ENCODE measurements at places on chromosomes 12 and 14.

GRCh38 chr14:23883684-23884540, 69.7 kb upstream of the DHRS4 start:
- no peak for DNase-seq

- DNase-seq = no peak
Measured at GRCh38 chr14:68458840-68459469, 333.9 kb downstream of the ZFP36L1 start.

DNA sequence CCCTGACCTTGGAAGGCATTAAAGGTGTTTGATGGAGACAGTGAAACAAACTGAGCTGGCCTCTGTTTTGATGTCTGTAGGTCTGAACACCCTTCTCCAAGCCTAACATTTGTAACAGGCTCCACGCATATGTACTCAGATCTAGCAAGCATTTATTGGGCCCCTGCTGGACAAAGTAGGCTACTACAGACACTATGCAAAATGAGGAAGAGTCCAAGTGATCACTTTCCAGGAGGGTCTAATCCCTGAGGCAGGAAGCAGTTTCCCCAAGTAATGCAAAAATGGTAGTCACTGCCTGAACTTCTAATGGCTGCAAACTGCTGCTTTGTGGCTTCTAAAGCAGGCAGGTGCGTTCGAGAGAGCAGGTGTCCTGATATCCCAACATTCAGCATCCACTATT, 405.8 kb downstream of the MED13L start:
- DNase-seq = no peak

GRCh38 chr14:24713404-24713803, 79.4 kb upstream of the GZMB start:
- no peak for DNase-seq

- DNase-seq = no peak
Measured at GRCh38 chr14:69648480-69649451, 37.4 kb downstream of the SUSD6 start.

DNA sequence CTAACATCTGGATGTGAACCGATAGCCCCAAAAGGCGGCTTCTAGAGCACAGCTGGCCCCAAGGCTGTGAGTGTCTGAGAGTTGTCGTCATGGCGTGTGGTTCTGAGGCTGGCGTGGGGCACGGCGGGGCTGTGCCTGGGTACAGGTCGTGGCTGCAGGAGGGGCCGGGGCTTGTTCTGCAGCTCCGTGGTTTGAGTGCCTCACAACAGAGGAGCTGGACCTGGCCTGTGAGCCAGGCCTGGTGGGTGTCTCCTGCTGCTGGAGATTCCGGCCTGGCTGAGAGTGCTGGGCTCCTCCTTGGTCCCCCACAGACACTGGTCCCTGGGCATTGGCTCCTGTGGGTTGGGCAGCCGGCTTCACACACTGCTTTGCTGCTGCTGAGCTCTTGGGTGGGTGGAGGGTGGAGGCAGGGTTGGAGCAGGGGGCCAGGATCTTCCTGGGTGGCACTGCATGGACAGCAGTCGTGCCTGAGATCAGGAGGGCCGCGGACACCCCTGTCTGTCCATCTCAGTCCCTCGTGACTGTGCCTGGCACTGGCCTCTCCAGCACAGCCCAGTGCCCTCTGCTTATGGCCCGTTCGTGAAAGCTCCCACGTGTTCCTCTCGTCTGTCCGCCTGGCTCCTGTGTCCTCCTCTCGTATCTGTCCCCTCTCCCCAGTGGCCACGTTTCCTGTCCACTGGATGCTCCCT, 31.8 kb upstream of the TEX22 start:
- no peak for DNase-seq

GRCh38 chr14:105076805-105077648, 11.8 kb upstream of the GPR132 start:
- no peak for DNase-seq

GRCh38 chr14:64293976-64294671, at the start of gene ESR2:
Gene ESR2 (minus strand): TSS chr14:64294371. CDS start chr14:64282985, 11,386 bp downstream.
- peak; percentile 8 for DNase-seq

DNA sequence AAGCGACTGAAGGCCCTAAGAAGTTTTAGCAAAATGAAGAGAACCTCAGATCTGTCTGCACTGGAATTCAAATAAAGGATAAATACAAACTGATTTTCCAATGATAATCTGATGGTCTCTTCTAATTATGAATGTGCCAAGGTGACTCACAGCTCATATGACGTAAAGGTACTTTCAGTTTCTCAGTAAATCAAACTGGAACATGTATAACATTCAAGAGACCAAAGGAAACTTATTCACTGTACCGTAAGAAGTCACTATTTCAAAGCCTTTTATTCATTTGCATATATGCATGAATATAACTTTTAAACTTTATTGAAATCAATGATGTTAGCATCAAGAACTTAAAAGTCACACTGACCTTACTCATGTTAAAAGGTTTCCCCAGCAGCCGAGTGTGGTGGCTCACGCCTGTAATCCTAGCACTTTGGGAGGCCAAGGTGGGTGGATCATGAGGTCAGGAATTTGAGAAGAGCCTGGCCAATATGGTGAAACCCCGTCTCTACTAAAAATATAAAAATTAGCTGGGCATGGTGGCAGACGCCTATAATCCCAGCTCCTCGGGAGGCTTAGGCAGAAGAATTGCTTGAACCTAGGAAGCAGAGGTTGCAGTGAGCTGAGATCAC, 52.2 kb downstream of the ATXN2 start:
- peak; percentile 82 for DNase-seq

- no peak for DNase-seq
Measured at GRCh38 chr14:62734831-62735230, 310.4 kb downstream of the KCNH5 start.

GRCh38 chr12:54378796-54379397, 5.6 kb downstream of the ZNF385A start:
- no peak for DNase-seq

- DNase-seq = no peak
Measured at GRCh38 chr12:60935981-60936761, 1324.0 kb upstream of the USP15 start.

DNA sequence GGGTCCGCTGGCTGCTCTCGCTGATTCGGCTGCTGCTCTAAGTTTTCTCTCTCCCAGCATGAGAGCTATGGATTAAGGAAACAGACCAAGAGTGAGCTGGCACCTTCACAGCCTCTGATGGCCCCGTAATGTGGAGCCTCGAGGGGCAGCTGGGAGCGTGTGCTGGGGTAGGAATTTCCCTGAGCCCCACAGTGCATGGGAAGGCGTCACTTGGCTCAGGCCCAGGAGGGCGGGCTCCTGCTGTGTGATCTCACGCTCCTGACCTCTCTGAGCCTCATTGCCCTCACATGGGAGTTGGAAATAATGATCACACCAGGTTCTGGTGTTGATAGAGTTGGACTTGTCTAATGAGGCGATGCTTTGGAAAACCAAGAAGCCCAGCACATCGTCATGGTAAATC, 238.6 kb upstream of the CRY1 start:
- DNase-seq = no peak

DNA sequence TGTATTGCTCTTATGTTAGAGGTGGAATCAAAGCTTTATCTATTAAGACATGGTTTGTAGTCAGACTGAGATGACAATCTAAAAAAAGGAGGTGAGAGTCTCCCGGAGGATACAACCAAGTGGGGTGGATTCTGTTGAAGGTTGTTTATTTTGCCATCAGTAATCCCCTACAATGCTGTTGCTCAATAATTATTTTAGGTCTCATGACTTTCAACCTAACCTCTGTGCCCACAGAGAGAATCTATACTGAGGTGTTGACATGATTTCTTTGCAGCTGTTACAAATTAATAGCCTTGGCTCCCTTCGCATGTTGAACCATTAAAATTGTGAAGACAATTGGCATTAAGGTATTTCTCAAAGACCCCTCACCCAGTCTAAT, 28.7 kb upstream of the FOS start:
- DNase-seq = no peak

- no peak for DNase-seq
Measured at GRCh38 chr14:103735022-103735421, 19.4 kb downstream of the ZFYVE21 start.

- DNase-seq = no peak
Measured at GRCh38 chr12:43370263-43370662, 181.7 kb downstream of the ADAMTS20 start.

DNA sequence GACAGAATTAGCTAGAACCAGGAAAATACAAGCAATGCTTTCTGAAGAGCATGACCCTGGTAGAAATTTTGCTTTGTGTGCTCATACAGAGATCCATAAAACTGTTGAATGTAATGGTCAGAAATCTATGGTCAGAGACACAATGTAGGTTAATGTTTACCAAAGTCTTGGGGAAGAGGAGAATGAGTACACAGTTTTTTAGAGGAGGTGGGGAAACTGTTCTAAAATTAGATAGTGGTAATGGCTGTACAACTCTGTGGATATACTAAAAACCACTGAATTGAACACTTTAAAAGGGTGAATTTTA, 109.5 kb upstream of the ARHGAP5 start:
- DNase-seq = no peak

GRCh38 chr12:46518729-46519128, 146.2 kb upstream of the SLC38A2 start:
- no peak for DNase-seq

Data from T-helper 2 cell (primary cell).